Left ventricle myocardium inferior (tissue), 1 donor: ENCODE measurements at places on chromosomes 3 and 15.

- H3K36me3 ChIP-seq = no peaks in the 10 kb centered on the region
- H3K27ac ChIP-seq = no peak overlapping the region
- no peak overlapping the region for H3K4me3 ChIP-seq
- H3K27me3 ChIP-seq = no peaks in the 10 kb centered on the region
- H3K4me1 ChIP-seq = no peaks in the 10 kb centered on the region
- DNase-seq = no peak
These were observed 563.8 kb upstream of the ROBO1 start for GRCh38 chr3:80331494-80332170.

DNA sequence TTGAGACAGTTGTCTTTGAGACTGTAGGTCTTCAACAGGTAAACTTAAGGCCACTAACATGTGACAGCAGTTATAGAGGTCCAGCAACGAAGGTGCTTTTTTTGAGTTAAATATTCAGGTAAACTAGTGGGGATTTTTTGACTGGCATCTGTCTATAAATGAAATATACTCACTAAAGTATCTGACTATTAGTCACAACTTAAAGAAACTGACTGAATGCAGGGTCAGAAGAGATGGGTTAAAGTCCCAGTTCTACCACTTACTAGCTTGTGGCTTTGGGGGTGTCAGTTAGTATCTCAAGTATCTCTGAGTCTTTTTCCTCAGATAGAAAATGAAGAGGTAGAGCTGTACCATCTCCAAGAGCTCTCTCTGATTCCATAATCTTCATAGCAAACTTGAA is 18.0 kb downstream of the MIX23 start:
- H3K27me3 ChIP-seq = no peaks in the 10 kb centered on the region
- no peak overlapping the region for H3K27ac ChIP-seq
- H3K4me3 ChIP-seq = no peak overlapping the region
- H3K4me1 ChIP-seq = no peaks in the 10 kb centered on the region
- H3K36me3 ChIP-seq = peaks cover 87% of the 10 kb centered on the region

- H3K36me3 ChIP-seq = no peaks in the 10 kb centered on the region
- peaks cover 38% of the 10 kb centered on the region for H3K4me1 ChIP-seq
- H3K27ac ChIP-seq = no peak overlapping the region
- no peak overlapping the region for H3K4me3 ChIP-seq
- no peak for DNase-seq
- H3K27me3 ChIP-seq = no peaks in the 10 kb centered on the region
These were observed 2.6 kb upstream of the DAPK2 start for GRCh38 chr15:64048781-64049460.

DNA sequence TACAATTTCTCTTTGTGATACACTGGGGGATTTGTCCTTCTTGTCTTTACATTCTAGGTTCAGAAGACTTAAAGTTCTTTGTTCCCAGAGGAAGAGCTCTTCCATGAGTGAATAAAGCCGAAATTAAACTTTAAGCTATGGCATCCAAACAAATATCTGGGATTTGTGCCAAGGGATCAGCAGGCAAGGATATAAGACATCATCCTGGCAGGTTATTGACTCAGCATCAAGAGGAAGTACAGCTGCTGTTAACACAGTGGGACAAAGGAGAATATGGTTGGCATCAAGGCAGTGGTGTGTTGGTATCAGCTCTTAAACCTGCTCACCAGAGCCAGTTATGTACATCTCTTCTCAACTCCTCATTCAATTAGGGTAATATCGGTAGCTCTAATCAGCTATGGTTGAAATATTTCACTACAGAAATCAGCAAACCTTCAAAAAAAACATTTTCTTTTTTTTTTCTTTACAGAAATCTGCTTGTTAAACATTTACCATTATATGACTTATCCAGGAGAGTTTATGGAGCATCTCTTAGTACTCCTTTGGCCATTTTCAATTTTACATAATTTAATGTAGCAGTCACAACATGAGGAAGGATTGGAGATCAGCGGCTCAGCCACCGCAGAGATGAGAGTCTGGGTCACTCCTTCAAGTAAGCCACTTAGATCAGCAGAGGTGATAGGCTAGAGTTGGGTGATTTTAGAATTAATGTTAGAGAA is 1198.6 kb upstream of the EPHA6 start:
- H3K27ac ChIP-seq = no peak overlapping the region
- no peaks in the 10 kb centered on the region for H3K36me3 ChIP-seq
- no peaks in the 10 kb centered on the region for H3K27me3 ChIP-seq

- H3K36me3 ChIP-seq = peaks cover 96% of the 10 kb centered on the region
- no peak overlapping the region for H3K27ac ChIP-seq
- peak; percentile 5 for DNase-seq
- no peaks in the 10 kb centered on the region for H3K4me1 ChIP-seq
These were observed 17.4 kb downstream of the PLXNB1 start for GRCh38 chr3:48412375-48413001.
